T1000 (cell line): ENCODE measurements at places on chromosomes 16 and 17.

DNA sequence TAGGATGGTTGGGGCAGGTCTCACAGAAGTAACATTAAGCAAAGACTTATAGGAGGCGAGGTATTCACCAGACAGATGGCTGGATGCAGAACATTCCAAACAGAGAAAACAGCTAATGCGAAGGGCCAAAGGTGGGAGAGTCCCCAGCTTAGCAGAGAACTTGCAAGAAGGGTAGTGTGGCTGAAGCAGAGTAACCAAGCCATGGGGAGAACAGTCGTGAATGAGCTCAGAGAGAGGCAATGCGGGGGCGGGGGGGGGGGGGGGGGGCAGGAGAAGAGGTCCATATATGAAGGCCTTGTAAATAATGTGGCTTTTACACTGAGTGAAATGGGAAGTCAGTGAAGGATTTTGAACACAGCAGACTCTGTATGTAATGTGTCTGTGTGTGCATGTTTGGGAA is 81.3 kb downstream of the SMG6 start:
- no peak for DNase-seq

GRCh38 chr16:17177242-17177958 is 293.4 kb downstream of the XYLT1 start:
- no peak for DNase-seq

DNA sequence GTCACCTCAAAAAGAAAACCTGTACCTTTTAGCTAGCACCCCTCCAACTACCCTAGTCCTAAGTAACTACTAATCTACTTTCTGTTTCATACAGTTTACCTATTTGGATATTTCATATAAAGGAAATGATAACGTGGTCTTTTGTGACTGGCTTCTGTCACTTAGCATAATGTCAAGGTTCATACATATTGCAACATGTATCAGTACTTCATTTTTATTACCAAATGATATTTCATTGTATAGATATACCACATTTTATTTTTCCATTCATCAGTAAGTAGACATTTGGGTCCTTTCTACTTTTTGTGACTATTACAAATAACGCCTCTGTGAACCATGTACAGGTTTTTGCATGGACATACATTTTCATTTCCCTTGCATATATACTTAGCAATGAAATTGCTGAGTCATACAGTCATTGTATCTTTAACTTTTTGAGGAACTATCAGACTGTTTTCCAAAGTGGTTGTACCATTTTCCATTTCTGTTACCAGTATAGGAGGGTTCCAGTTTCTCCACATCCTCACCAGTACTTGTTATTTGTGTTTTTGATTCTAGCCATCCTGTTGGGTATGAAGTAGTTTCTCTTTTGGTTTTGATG is 23.7 kb downstream of the MOSMO start:
- no peak for DNase-seq

- DNase-seq = no peak
These were observed 158.6 kb upstream of the ELAC2 start for GRCh38 chr17:13176436-13176835.

- no peak for DNase-seq
These were observed 26.2 kb downstream of the ANKRD40 start for GRCh38 chr17:50681263-50682200.

GRCh38 chr16:180681-181564 is 664 bp downstream of the HBQ1 start:
- DNase-seq = peak; percentile 32

DNA sequence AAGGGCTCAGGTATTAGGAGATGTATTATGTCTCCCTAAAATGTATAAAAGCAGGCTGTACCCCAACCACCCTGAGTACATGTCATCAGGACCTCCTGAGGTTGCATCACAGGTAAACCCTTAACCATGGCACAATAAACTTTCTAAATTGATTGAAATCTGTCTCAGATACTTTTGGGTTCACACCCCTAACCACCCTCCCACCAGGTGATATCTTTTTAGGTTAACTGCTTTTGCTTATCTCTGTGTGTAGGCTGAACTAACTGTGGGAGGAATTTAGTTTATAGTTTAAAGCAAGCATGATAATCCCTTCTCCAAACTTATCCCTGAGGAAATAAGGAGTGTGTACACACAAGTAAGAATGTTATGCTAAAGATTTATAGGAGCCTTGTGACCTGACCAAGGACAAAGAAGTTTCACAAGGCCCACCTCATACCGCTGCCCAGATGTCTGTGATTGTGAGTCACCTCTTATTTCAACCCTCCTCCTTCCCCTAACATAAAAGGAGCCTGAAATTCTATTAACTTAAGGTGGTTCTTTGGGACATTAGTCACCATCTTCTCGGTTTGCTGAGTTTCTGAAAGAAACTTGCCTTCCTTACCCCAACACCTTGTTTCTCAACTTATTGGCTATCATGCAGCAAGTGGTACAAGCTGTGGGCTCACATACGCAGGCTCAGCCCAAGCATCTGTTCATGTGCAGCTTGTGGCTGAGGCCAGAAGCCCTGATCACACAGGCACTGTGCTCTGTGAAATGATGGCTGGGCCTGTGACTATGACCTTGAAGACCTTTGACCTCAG is 11.3 kb downstream of the PRSS22 start:
- DNase-seq = no peak

DNA sequence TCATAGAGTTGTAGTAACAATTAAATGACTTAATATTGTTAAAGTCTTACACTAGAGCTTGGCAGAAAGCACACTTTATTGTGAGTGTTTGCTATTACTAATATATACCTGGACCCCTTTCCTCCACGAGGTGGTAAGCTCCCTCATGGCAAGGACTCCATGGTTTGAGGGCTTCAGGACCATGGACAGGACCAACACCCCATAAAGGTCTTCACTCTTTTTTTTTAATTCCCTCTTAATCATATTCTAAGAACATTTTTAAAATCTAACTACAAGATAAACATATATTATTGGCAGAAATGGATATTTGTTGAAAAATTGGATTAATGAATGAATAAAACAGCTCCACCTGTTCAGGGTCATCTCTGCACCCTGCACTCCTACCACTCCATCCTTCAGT is 154.5 kb downstream of the CBLN1 start:
- DNase-seq = no peak

DNA sequence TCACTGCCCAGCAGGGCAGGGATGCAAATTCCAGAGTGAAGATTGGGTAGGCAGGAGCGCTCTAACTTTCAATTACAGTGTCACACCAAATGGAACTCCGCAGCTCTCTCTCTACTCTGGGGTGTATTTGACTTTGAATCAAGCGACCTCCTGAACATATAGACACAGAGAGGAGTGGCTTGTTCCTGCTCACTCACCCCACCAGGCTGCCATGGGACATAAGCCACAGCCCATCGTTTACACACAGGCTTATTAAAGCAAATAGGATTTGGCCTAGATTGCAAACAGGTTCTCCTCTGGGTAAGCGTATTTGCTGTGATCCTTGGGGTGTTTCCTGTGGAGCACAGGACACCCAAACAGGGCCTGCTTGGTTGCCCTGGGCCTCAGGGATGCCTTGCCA is 281.6 kb upstream of the CCL2 start:
- no peak for DNase-seq

DNA sequence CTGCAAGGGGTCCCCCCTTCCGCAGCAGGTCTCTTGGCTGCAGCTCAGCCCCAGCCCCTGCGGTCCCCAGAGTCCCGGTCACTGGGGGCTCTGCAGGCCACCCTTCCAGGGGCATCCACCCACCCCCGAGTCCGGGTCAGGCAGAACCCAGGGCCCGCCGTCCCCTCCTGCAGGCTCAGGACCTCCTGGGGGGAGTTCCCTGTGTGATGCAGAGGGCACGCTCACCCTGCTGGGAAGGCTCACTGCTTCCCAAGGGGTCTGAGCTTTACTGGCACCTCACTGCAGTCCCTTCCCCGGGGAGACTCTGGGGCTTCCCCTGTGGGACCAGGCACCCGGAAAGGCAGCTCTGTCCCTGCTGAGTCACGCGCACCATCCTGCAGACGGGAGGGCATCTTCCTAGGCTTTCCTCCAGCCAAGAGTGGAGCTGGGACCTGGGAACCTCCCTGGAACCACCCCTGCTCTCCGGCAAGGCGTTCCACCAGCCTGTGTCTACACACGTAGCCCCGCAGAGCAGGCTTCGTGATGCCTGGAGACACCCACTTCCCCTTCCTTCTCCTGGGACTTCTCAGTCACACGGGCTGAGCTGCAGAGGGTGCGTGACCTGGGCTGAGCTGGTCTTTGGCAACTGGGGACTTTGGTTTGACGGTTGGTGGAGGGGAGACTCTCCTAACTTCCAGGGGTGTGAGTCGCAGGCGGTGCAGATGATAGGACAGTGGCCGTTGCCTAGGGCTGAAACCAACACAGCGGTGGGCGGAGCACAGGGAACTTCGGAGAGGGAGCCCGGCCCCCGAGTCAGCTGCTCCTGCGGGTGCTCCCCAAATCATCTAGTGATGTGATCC is 23.4 kb downstream of the SLC25A10 start:
- peak; percentile 87 for DNase-seq

GRCh38 chr17:58323366-58324055 is 5.1 kb downstream of the TSPOAP1 start:
- DNase-seq = no peak

DNA sequence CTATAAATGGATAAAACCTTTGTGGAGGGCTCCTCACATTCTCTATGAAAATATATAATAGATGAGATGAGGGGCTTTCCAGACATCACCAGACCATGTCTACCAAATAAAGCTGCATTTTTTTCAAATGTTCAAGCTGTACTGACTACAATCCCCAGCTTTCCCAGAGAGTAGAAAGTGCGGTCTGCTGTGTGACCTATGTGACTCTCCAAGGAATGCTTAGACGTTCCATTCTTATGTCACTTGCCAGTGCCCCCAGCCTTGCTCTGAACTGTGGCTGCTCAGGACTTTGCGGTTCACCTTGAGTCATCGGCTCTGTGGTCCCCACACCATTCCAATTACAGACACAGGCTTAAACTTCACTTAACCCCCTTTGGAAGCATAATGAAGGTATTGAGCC is 47.8 kb upstream of the SCNN1B start:
- DNase-seq = peak; percentile 22

DNA sequence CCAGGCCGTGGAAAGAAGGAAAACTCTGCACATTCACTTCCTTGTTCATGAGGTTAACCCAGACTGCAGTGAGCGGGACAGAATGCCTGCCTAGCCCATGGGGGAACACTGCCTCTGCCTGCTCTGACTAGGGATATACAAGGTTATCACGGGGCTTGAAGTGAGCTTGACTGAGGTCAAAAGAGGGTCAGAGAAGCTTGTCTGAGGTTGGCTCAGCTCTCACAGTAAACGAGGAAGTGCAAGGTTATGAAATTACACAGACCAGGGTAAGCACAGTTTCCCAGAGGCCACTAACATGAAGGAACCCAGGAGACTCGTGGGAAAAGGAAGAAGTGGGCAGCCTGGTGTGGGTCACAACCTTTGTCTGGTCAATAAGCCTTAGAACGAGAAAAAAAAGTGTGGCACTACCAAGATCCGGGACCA is 28.7 kb downstream of the HIC1 start:
- no peak for DNase-seq

DNA sequence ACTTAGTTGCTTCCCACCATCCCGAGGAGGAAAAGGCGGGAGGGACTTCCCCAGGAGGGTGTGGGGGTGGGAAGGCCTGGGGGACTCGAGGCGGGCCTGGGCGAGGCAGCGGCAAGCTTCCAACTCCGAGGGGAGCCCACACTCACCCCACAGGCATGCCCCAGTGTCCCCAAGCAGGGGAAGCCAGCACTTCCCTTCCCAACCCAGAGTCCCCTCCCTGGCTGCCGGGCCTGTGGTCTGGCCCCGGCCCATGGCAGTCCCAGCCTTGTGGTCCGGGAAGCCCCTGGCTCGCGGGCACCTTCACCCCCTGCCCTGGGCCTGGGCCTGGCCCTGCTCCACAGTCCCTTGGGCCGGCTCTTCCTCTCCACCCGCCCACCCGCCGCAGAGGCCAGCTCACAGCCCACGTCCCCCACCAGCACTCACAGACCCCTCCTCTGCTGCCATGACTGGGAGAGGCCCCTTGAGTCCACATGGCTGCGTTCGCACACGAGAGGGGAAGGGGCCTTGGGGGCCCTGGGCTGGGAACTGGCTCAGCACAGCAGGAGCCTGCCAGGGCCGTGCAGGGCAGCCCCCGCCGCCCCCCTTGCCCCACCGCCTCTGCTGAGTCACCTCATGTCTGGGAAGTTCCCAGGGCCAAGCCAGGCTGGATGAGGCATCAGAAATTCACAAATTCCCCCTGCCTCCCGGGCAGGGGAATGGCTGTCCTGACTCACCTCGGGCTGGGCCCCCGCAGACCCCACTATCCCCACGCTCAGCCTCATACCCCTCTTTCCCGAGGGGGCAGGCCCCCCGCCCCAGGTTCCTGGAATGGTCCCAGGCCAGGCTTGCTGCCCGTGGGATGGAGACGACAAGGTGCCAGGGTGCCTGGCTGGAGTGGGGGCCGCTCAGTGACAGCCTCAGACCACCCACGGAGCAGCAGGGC is 27.8 kb downstream of the BAHCC1 start:
- DNase-seq = peak; percentile 94

- DNase-seq = no peak
These were observed 698 bp downstream of the ACBD4 start for GRCh38 chr17:45135978-45136791.

- DNase-seq = no peak
These were observed 52.8 kb downstream of the CLEC19A start for GRCh38 chr16:19338335-19338734.

DNA sequence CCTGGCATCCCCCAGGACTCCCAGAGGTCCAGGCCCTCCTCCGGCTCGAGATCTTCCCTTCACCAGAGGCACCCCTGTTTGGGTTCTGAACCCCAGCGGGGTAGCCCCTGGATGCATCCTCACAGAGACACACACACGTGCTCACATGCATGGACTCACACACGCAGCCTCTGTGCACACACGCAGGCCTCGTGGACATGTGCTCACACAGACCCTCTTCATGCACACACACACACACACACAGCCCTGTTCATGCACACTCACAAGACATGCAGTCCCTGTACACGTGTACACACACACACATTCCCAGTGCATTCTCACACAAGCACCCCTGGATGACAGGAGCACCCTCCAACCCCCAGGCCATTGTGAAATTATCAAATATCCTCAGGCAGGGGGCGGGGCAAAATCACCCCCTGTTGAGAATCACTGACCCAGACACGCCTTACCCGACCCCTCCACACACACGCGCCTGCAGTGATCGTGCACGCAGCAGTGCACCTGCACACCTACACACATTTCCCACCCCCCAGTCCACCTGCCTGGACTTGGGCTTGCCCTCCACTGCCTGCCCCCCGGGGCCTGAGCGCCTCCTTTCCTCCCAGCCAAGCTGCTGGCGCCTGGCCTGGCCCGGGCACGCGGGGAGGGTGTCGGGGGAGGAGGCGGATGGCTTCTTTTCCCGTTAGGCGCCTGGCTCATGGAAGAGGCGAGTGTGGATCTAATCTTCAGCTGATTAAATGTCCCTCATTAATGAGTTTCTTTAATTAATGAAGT is 62.6 kb downstream of the ENGASE start:
- no peak for DNase-seq

DNA sequence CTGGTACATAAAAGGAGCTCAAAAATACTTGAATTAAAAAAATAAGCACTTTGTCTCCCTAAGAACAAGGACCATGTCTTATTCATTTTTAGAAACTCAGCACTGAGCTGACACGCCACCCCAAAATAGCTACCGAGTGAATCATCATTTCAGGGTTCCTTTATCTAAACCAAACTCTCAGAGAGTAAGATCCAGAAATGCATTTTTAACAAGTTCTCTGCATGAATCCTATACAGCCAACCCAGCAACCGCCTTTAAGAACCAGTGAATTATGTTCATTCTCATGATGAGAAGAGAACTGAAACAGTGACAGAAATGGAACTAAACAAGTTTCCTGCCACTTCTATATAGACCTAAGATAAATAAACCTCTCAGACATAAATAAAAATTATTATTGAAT is 8.7 kb downstream of the C16orf87 start:
- DNase-seq = no peak

- DNase-seq = no peak
These were observed 311.4 kb downstream of the CBLN1 start for GRCh38 chr16:48970216-48970615.
